Liver (tissue), 10 donors: ENCODE measurements at places on chromosomes 1 and 21. TPM values are rescaled to one million over a fixed set of nuclear protein-coding genes. Genes with fewer than 3 reads are reported as not detected.

The REN gene
- polyA plus RNA-seq: 0.15 TPM

The ZYG11A gene
- 0.86 TPM for polyA plus RNA-seq

The DMRTA2 gene
- not detected for polyA plus RNA-seq

The RNF207 gene
- polyA plus RNA-seq: 4.0 TPM

The FCRL5 gene
- 0.10 TPM for polyA plus RNA-seq

The KPNA6 gene
- 9.3 TPM for polyA plus RNA-seq

The MKNK1 gene
- 17.3 TPM for polyA plus RNA-seq

The MEX3A gene
- 0.52 TPM for polyA plus RNA-seq

The DDR2 gene
- 1.2 TPM for polyA plus RNA-seq

The AK4 gene
- 106 TPM for polyA plus RNA-seq

The IGFN1 gene
- not detected for polyA plus RNA-seq

The MMP23B gene
- 1.5 TPM for polyA plus RNA-seq

The CCDC190 gene
- polyA plus RNA-seq: not detected

The LDLRAD2 gene
- 2.7 TPM for polyA plus RNA-seq

The SHISAL2A gene
- 0.22 TPM for polyA plus RNA-seq

The CHIA gene
- polyA plus RNA-seq: 0.06 TPM

The CENPL gene
- polyA plus RNA-seq: 0.61 TPM

The CENPF gene
- polyA plus RNA-seq: 1.3 TPM
